Cerebellar nuclear complex (tissue), 1 donor: ENCODE measurements at places on chromosomes 7 and 10.

GRCh38 chr10:68348265-68348741 lies 15.6 kb upstream of the PBLD start:
- no peak for DNase-seq

DNA sequence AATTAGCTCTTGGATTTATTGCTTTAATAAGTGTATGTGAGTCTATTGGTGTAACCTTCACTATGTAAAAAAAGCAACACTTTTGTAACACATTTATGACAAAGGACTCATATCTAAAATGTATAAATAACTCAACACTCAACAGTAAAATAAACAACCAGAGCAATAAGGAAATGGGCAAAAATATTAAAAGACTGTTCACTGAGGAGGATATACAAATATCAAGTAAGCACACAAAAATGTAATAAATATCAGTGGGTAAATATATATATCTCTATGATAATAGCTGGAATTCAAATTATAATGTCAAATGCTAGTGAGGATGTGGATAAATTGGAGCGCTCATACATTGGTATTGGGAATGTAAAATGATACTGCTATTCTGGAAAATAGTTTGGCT lies 53.0 kb downstream of the HDAC9 start:
- DNase-seq, result no peak

DNA sequence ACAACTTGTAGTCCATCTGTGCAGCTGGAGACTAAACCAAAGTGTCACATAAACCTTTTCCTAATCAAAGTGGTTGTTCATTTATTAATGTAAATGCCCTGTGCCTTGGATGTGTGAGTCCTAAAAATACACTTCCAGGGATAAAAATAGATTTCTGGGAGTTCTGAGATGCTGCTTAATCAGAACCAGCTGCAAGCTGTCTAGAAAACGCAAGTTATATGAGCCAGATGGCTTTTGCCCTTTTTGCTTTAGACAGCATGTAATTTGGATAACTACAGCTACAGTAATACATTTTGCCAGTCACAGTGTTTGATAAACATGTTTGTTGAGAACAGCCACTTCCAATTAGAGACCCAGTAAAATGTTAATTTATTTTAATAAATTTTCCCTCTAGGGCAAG lies 185.1 kb upstream of the PRPS1L1 start:
- DNase-seq, result no peak

DNA sequence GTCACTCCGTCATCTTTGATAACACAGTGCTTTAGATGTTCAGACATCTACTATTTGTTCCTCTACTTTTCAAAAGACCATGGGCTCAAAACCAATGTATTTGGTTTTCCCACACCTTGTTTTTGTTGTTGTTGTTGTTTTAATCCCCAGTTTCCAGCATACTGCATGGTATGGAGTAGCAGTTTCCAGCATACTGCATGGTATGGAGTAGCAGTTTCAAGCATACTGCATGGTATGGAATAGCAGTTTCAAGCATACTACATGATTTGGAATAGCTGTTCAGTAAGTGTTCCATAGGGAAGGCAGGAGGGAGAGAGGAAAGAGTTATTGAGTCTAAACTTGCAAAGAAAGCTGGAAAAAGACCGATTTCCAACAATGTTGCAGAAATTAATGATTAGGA lies 314.3 kb upstream of the PRKCQ start:
- no peak for DNase-seq

GRCh38 chr10:44462338-44462914 lies 77.5 kb upstream of the CXCL12 start:
- no peak for DNase-seq

- no peak for DNase-seq
Observed at GRCh38 chr10:955127-955819, 23.8 kb upstream of the LARP4B start.

GRCh38 chr7:137130751-137131158 lies 212.8 kb downstream of the PTN start:
- no peak for DNase-seq
